ENCODE measurements at places on chromosomes 11 and 22. TPM values are rescaled to one million over a fixed set of nuclear protein-coding genes. Genes with fewer than 3 reads are reported as not detected.
A peak's percentile ranks its signal among the peaks of the same experiment; 100 is the strongest.

Gene SLC22A8
- not detected for total RNA-seq

- peaks cover 52% of the 10 kb centered on the region for H3K36me3 ChIP-seq
- no peak overlapping the region for H3K4me3 ChIP-seq
- H3K27ac ChIP-seq = no peak overlapping the region
- DNase-seq = no peak
- no peaks in the 10 kb centered on the region for H3K27me3 ChIP-seq
- peaks cover 7% of the 10 kb centered on the region for H3K4me1 ChIP-seq
Observed at GRCh38 chr22:37816543-37817180, 6.5 kb upstream of the GALR3 start.

DNA sequence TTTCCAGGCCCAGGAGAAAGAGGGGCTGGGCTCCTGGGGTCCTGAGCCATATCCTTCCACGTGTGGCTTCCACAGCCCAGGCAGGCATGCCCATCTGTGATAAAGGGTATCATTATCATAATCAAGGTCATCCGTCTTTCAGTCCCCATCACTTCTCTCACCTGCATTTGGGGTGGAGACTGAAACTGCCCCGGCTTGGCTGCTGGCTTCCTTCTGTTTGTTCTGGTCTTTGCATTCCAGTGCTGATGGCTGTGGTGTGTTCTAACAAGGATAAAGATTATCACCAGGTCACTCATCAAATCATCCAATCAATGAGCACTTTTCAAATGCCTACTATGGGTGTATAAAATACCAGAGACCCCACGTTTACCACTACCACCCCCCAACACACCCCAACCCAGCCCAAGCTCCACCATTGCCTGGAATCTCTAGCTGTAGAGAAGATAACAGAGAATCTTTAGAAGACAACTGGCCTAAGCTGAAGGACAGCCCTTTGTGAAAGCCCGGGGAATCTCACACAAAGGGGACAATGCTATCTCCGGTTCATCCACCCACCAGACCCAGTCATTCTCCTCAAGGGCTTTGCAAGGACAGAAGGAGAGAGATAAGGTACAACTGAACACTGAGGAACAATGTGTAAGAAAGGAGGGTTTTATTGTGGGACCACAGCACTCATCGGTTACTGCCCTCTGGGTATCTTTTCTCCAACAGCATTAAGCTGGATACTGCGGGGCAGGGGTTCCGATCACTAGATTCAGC, 54.9 kb downstream of the AHNAK start:
- no peak overlapping the region for H3K27ac ChIP-seq
- no peaks in the 10 kb centered on the region for H3K27me3 ChIP-seq
- H3K36me3 ChIP-seq = no peaks in the 10 kb centered on the region
- peaks cover 16% of the 10 kb centered on the region for H3K4me1 ChIP-seq
- peak; percentile 29 for DNase-seq

Gene ELMOD1
- not detected for total RNA-seq

DNA sequence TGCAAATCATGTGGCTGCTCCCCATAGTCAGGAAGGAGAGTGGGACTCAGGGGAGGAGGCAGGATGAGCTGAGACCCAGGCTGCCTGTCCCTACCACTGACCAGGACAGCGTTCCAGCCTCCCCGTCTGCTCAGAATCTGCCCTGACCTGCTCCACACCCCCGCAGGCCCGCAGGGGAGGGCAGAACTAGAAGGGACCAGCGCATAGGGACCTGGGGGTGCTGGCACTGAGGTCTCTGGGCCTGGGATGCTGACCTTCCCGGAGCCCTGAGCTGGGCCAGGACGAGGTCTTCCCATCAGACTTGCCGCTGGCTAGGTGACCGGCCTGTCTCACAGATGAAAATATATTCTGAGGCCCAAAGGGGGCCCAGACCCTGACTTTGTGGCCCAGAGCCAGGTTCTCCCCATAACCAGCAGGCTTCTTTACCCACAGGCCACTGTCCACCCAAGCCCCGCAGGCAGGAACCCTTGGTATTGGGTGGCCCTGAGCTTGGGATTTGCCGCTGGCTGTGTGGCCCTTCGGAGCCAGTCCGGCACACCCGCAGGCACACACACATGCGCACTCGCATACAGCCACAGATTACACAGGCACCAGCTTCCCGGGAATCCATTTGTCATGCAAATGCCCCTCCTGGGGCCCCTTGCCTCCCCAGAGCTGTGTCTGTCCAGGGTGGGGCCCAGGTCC, 13.8 kb upstream of the PIM3 start:
- no peak overlapping the region for H3K4me3 ChIP-seq
- peaks cover 88% of the 10 kb centered on the region for H3K4me1 ChIP-seq
- no peak overlapping the region for H3K27ac ChIP-seq
- no peak for DNase-seq

DNA sequence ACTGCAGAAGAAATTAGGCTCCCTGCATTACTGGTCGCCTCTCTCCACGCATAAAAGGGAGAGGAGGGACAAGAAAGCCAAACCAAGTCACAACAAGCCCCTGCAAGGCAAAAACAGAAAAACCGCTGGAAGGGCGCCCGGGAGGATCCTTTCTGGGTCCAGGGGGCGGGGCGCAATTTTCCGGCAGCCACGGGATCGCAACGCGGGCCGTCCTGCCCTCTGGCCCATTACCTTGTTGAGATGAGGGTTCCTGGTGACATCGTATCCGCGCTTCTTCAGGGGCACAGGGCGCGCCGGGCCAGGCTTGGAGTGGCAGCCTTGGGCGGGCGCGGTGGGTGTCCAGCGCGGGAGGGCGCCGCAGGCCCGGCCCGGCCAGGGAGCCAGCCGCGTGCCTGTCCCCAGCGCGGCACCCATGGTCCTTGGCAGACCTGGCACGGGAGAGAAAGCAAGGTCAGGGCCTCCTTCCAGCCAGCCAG, 847 bp downstream of the ME3 start:
- peaks cover 31% of the 10 kb centered on the region for H3K27me3 ChIP-seq
- H3K27ac ChIP-seq = no peak overlapping the region
- no peak for DNase-seq
- H3K36me3 ChIP-seq = no peaks in the 10 kb centered on the region
- no peak overlapping the region for H3K4me3 ChIP-seq

DNA sequence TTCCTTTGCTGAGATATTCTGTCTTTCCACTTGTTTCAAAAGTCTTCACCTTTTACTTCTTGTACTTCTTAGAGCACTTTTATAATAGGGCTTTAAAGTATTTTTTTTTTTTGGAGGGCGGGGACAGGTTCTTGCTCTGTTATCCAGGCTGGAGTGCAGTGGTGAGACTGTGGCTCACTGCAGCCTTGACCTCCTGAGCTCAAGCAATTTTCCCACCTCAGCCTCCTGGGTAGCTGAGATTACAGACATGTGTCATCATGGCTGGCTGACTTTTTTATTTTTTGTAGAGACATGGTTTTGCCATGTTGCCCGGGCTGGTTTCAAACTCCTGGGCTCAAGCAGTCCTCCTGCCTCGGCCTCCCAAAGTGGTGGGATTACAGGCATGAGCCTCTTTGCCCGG, 57.9 kb downstream of the DYNC2H1 start:
- no peaks in the 10 kb centered on the region for H3K4me1 ChIP-seq
- no peak overlapping the region for H3K27ac ChIP-seq
- DNase-seq = no peak
- no peaks in the 10 kb centered on the region for H3K36me3 ChIP-seq

DNA sequence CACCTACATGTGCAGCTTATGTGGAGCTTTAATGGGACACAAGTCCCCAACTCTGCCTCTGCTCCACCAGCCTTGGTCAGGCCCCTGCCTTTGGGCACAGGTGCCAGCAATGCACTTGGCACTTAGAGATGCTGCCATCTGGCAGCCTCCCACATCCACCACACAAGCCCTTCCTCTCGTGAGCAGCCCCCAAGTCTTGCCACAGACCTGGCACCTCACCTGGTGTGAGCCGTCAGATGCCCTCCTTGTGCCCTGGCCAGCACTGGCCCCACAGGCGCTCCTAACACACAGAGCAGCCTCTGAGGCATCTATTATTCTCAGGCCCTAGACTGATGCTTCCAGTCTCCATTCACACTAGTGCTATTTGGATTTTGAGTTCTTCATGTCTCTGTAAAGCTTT, 24.5 kb upstream of the SERPIND1 start:
- H3K36me3 ChIP-seq = peaks cover 79% of the 10 kb centered on the region
- no peak overlapping the region for H3K4me3 ChIP-seq
- H3K27me3 ChIP-seq = no peaks in the 10 kb centered on the region
- no peak for DNase-seq
- no peak overlapping the region for H3K27ac ChIP-seq

Gene C1QTNF4
- not detected for total RNA-seq

DNA sequence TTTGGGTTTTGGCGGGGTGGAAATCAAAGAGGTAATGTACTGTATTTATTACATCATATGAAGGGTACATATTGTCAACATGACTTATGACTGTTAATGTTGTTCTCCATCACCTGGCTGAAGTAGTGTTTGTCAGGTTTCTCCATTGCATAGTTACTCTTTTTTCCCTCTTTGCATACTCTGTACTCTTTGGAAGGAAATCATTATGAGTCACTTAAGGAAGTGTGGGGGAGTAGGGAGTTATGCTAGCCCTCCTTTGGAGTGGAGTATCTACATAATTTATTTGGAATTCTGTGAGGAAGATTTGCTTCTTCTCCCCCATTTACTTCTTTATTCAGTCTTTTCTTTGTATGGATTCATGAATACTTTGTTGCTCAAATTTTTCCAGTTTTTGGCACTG, 3.6 kb upstream of the PGR start:
- DNase-seq = no peak
- H3K36me3 ChIP-seq = no peaks in the 10 kb centered on the region
- no peak overlapping the region for H3K4me3 ChIP-seq
- H3K4me1 ChIP-seq = peaks cover 13% of the 10 kb centered on the region
- no peak overlapping the region for H3K27ac ChIP-seq

- no peak overlapping the region for H3K27ac ChIP-seq
- peaks cover 10% of the 10 kb centered on the region for H3K4me1 ChIP-seq
- no peaks in the 10 kb centered on the region for H3K27me3 ChIP-seq
- H3K4me3 ChIP-seq = no peak overlapping the region
- DNase-seq = no peak
Observed at GRCh38 chr22:35524966-35525686, 15.5 kb upstream of the RASD2 start.

DNA sequence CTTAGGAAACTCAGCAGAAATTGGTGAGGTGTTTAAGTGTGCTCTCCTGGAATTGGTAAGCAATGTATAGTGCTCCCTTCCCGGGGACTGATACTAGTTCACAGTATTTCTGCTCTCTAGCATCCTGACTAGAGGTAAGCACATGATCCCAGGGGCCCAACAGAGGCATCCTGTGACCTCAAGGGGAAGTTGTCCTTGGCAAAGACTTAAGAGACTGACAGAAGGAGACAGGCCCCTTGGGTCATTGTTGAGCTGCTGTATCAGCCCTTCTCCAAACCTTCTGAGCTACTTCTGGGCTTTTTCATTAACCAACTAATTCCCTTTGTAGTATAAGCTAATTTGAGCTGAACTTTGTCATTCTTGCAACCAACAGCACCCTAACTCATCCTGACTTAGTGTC, 4.3 kb upstream of the TBC1D22A start:
- no peak overlapping the region for H3K4me3 ChIP-seq
- H3K4me1 ChIP-seq = peaks cover 25% of the 10 kb centered on the region
- DNase-seq = no peak
- no peaks in the 10 kb centered on the region for H3K27me3 ChIP-seq

DNA sequence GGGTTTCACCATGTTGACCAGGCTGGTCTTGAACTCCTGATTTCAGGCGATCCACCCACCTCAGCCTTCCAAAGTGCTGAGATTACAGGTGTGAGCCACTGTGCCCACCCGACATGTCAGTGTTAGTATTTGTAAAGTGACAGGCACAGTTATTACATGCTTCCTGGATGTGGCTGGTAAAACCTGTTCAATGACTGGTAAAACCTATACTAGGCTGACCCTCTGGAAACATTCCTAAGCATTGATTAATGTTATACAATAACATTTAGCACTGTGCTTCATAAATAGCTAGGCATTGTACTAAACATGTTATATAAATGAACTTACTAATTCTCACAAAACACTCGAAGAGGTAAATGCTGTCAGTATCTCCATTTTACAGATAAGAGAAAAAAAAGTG, 20.9 kb upstream of the JHY start:
- H3K4me1 ChIP-seq = no peaks in the 10 kb centered on the region
- no peaks in the 10 kb centered on the region for H3K27me3 ChIP-seq
- no peak for DNase-seq
- H3K4me3 ChIP-seq = no peak overlapping the region
- H3K27ac ChIP-seq = no peak overlapping the region

Measured in K562 (cell line).